Heart right ventricle (tissue), 16 donors: ENCODE measurements at places on chromosomes 5 and 9. TPM values are rescaled to one million over a fixed set of nuclear protein-coding genes. Genes with fewer than 3 reads are reported as not detected.

DNA sequence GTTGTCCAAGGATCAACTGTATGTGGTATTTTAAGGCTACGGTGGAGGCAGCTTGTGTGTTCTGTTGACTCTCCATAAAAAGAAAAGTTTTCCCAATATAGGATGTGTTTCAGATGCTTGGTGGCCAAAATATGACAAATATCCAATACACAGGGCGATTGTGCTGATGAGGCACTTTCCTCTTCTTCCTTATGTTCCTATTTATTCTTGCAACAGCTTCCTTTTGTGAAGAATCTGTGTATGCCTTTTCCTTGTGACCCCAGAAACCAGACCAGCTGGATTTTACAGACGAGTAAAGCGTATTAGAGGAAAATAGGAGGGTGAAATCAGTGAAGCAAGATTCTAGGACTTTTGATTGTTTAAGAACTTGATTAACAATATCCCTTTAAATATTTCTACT lies 452.0 kb downstream of the DMAC1 start:
- DNase-seq, result no peak
- H3K4me3 ChIP-seq, result no peak overlapping the region
- no peaks in the 10 kb centered on the region for H3K27me3 ChIP-seq
- H3K27ac ChIP-seq, result no peak overlapping the region

DNA sequence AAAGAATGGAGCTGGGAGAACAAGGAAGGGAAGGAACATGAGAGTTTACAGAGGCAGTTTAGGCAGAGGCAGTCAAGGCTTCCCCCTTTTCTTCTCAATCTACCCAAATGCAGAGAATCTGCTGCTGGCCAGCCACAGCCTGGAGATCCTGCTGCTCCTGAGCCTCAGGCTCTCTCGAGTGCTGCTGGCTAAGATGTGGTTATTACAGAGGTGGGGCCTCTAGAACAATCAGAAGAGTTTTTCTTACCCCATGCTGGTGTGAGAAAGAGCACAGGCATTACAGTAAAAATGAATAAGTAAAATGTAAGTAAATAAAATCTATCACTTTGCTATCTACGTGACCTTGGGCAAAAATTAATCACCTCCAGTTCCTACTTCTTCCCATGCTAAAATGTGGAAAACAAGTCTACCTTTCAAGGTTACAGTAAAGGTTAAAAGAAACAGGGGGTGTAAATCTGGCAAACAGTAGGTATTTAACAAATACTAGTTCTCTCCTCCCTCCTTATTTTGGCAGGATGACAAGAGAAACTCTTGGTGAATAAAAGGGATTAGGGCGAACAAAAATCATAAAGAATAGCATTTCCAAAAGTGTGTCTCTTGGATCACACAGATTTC lies 31.1 kb downstream of the FBXW11 start:
- H3K4me3 ChIP-seq, result no peak overlapping the region
- DNase-seq, result no peak
- H3K36me3 ChIP-seq, result no peaks in the 10 kb centered on the region
- no peaks in the 10 kb centered on the region for H3K27me3 ChIP-seq

DNA sequence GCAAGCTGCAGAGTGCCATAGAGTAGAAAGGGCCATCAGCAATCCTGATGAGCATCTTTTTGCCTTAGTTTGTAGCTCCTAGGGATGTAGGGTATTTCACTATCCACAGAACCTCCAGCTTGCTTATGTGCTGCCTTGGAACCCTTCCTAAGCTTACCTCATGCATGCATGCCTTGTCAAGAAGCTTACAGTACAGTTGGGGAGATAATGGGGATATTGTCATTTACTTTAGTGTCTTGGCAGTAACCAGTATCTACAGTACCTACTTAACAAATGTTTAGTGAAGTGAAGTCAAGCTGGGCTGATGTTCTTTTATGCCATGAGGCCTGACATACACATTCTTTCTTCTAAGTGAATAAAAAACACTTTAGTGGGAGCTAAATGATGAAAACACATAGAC lies 164.6 kb upstream of the PPP1R2B start:
- H3K27me3 ChIP-seq, result no peaks in the 10 kb centered on the region
- no peak overlapping the region for H3K27ac ChIP-seq
- H3K4me3 ChIP-seq, result no peak overlapping the region
- H3K4me1 ChIP-seq, result no peaks in the 10 kb centered on the region
- no peaks in the 10 kb centered on the region for H3K36me3 ChIP-seq

DNA sequence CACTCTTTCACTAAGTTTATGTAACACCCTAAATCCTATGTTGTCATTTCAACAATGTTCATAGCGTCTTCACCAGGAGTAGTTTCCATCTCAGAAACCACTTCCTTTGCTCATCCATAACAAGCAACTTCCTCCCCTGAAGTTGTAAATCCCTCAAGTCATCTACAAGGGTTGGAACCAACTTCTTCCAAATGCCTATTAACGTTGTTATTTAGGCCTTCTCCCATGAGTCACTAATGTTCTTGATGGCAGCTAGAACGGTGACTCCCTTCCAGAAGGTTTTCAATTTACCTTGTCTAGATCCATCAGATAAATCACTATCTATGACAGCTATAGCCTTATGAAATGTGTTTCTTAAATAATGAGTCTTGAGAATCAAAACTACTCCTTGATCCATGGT lies 73.3 kb upstream of the TARS1 start:
- no peak overlapping the region for H3K27ac ChIP-seq
- no peaks in the 10 kb centered on the region for H3K36me3 ChIP-seq
- H3K4me3 ChIP-seq, result no peak overlapping the region

- H3K27me3 ChIP-seq, result no peaks in the 10 kb centered on the region
- no peak for DNase-seq
- no peak overlapping the region for H3K27ac ChIP-seq
- no peak overlapping the region for H3K4me3 ChIP-seq
Measured at GRCh38 chr9:77392328-77392727, 215.0 kb downstream of the VPS13A start.

GRCh38 chr9:105360344-105360743 lies 87.5 kb upstream of the FSD1L start:
- no peaks in the 10 kb centered on the region for H3K4me1 ChIP-seq
- peaks cover 5% of the 10 kb centered on the region for H3K36me3 ChIP-seq
- H3K27ac ChIP-seq, result no peak overlapping the region
- H3K4me3 ChIP-seq, result no peak overlapping the region
- H3K27me3 ChIP-seq, result no peaks in the 10 kb centered on the region

GRCh38 chr9:90598191-90598590 lies 44.4 kb downstream of the DIRAS2 start:
- no peak overlapping the region for H3K4me3 ChIP-seq
- peaks cover 8% of the 10 kb centered on the region for H3K27me3 ChIP-seq
- no peak for DNase-seq
- H3K4me1 ChIP-seq, result no peaks in the 10 kb centered on the region
- no peak overlapping the region for H3K27ac ChIP-seq

- H3K27me3 ChIP-seq, result peaks cover 18% of the 10 kb centered on the region
- no peak for DNase-seq
- H3K27ac ChIP-seq, result no peak overlapping the region
- H3K4me1 ChIP-seq, result no peaks in the 10 kb centered on the region
- no peak overlapping the region for H3K4me3 ChIP-seq
Measured at GRCh38 chr9:87406543-87407166, 91.0 kb upstream of the DAPK1 start.

- H3K27ac ChIP-seq, result no peak overlapping the region
- H3K27me3 ChIP-seq, result no peaks in the 10 kb centered on the region
- H3K4me3 ChIP-seq, result no peak overlapping the region
- H3K4me1 ChIP-seq, result no peaks in the 10 kb centered on the region
Measured at GRCh38 chr5:156124708-156125107, 202.3 kb upstream of the SGCD start.

GRCh38 chr9:122180633-122181032 lies 20.9 kb downstream of the MORN5 start:
- DNase-seq, result no peak

- no peaks in the 10 kb centered on the region for H3K4me1 ChIP-seq
- no peaks in the 10 kb centered on the region for H3K27me3 ChIP-seq
- H3K4me3 ChIP-seq, result no peak overlapping the region
- H3K36me3 ChIP-seq, result no peaks in the 10 kb centered on the region
- no peak for DNase-seq
- no peak overlapping the region for H3K27ac ChIP-seq
Measured at GRCh38 chr5:108541836-108542235, 159.9 kb upstream of the FBXL17 start.

GRCh38 chr9:124504530-124505005 lies 2.6 kb downstream of the NR5A1 start:
- H3K4me1 ChIP-seq, result peaks cover 7% of the 10 kb centered on the region
- no peak overlapping the region for H3K4me3 ChIP-seq
- H3K36me3 ChIP-seq, result no peaks in the 10 kb centered on the region
- no peak for DNase-seq
- H3K27me3 ChIP-seq, result peaks cover 68% of the 10 kb centered on the region

DNA sequence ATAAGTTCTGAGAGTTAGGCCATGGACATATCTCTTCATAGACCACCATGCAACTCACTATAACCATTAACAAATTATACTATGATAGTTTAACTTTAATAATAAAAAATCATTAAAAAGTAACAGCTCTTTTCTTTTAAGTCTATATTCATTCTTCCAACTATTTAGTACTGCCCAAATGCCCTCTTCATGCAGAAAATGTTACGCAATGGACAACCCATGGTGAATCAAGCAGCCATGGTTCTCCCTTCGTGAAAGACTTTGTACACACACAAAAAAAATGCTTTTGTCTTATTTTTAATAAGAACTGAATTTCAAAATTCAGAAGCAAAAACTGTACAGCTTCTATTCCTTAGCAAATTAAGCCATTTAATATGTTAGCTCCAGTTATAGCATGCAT lies 401.1 kb downstream of the EFNA5 start:
- H3K4me1 ChIP-seq, result no peaks in the 10 kb centered on the region
- DNase-seq, result no peak
- no peak overlapping the region for H3K27ac ChIP-seq
- H3K27me3 ChIP-seq, result no peaks in the 10 kb centered on the region
- H3K36me3 ChIP-seq, result no peaks in the 10 kb centered on the region
- H3K4me3 ChIP-seq, result no peak overlapping the region

GRCh38 chr9:128066713-128067644 lies at the start of gene NAIF1:
Gene NAIF1, minus strand, starts transcription at chr9:128067320. Its CDS starts 219 bp downstream, at chr9:128067101.
- H3K4me1 ChIP-seq, result peaks cover 65% of the 10 kb centered on the region
- DNase-seq, result peak; percentile 98
- no peaks in the 10 kb centered on the region for H3K36me3 ChIP-seq
- H3K4me3 ChIP-seq, result peak within 1 kb of the TSS; percentile 64

DNA sequence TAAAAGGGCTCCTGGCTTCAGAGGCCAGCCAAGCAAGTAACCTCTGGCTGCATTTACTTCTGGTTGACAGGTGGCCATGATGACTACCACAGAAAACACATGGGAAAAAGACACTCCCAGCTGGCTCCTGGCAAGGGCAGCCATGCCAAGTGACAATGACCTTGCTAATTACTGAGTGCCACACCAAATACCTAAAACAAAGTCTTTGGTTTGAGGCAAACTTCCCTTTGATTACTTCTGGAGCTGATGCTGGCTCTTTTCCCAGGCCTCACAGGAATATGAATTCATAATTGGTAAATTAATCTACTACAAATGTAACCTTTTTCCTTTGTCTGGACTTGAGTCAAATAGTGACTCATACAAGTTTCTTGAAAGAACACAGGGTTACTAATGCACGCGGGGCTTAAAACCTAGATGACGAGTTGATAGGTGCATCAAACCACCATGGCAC lies 61.0 kb downstream of the LPAR1 start:
- no peak overlapping the region for H3K4me3 ChIP-seq
- H3K36me3 ChIP-seq, result peaks cover 3% of the 10 kb centered on the region
- no peaks in the 10 kb centered on the region for H3K4me1 ChIP-seq
- H3K27me3 ChIP-seq, result no peaks in the 10 kb centered on the region
- DNase-seq, result no peak

DNA sequence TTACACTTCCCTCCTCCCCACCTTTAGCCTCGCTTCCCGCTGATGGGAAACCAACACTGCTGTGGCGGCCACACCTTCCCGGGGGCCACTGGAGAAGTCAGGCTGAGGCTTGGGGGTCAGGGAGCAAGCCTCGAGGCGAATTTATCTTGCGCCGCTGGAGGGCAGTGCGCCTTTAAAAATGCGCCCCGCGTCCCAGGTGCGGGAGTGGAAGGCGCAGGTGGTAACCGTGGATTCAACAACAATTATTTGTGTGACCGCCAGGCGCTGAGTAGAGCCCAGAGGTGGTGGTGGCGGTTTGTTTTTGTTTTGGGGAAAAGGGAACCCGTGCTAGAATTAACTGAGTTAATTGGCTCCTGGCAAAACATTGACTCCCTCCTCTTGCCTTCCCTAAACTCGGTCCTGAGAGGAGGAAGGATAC lies 1.1 kb downstream of the CFAP77 start:
- no peaks in the 10 kb centered on the region for H3K36me3 ChIP-seq
- peak overlapping the region; percentile 55 for H3K4me3 ChIP-seq

GRCh38 chr5:178143901-178144300 lies 9.8 kb downstream of the NHP2 start:
- H3K27me3 ChIP-seq, result no peaks in the 10 kb centered on the region
- H3K36me3 ChIP-seq, result peaks cover 94% of the 10 kb centered on the region
- peak; percentile 70 for DNase-seq
- no peak overlapping the region for H3K4me3 ChIP-seq

DNA sequence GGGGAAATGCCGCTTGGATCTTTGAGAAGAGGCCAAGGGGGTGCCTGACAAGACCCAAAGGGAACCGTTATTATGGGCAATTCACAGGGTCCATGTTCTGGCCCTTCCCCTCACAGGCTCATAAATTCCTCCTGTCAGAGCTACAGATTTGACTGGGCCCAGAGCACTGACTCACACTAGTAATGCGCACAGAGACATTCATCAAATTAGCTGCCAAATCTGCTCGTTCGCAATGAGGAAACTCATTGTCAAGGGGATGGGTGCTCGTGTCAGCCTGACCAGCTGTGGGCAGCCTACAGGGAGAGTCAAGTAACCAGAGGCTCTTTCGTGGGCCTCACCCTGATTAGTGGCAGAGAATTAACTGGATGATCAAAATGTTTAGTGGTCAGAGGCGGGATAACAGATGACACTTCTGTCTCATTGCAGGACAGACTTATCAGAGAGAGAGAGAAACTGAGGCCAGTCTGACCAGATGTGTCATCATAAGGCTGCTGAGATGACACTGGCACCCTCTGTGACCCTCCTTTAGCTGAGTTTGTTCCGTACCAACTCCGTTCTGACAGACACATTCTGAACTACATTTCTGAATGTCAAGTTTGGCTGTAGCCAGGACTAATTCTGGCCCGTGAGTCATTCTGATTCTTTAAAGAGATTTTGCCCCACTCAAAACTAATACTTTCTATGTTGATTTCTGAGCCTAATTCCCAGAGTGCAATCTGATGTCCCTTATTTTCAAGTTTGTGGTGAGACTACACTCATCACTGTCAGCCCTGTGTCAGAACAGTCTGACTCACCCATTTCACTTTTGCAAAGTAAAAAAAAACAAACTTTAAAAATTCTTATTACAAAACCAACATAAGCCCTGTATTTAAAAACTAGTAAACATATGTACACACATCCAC lies 377.1 kb downstream of the ACTL7B start:
- H3K27ac ChIP-seq, result no peak overlapping the region
- peaks cover 8% of the 10 kb centered on the region for H3K4me1 ChIP-seq
- no peaks in the 10 kb centered on the region for H3K36me3 ChIP-seq
- H3K4me3 ChIP-seq, result no peak overlapping the region

- no peak overlapping the region for H3K4me3 ChIP-seq
- peaks cover 15% of the 10 kb centered on the region for H3K4me1 ChIP-seq
- no peaks in the 10 kb centered on the region for H3K36me3 ChIP-seq
Measured at GRCh38 chr9:121359351-121360294, 10.4 kb downstream of the STOM start.

The PAEP gene
- total RNA-seq, result not detected

The ZNF883 gene
- total RNA-seq, result 3.6 TPM

The CCNB1 gene
- 2.9 TPM for total RNA-seq

The UNC5A gene
- 0.35 TPM for total RNA-seq

The GOLPH3 gene
- total RNA-seq, result 33.7 TPM

The GKAP1 gene
- 19.0 TPM for total RNA-seq
